SJSA1 (cell line): ENCODE measurements at places on chromosomes 7 and 10. TPM values are rescaled to one million over a fixed set of nuclear protein-coding genes. Genes with fewer than 3 reads are reported as not detected.

SEMA3C gene
- total RNA-seq: 14.9 and 28.6 TPM in 2 replicates

ANKRD22 gene
- total RNA-seq: not detected in 2 replicates

DNA sequence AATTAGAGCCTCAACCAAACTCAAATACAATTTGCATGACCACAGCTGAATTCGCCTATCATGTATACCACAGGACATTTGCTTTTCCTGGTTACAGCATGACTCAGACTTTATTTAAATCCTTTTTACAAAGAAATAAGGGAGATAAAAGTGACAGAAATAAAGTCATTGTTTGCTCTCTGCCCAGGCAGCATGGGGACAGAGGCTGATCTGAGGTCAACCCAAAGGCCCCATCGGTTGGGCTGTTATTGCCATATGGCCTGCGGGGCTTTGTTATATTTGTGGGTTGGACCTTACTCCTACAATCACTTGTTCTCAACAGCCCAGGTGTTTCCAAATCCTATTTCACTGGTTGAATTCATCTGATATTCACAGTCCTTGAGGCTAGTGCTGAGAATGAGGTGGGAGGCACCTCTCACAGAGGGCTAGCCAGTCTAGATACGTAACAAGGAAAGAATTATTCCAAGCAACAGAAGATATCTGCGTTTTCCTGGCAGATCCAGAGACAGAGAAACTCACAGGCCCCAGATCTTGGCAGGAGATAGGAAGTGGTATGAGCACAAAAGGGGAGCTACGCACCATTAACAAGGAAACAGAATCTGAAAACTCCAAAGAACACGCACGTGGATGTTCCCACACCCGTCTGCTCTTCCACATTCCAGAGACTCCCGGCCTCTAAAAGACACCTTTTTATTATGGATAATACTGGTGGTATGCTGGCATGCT, 117.3 kb downstream of the HIPK2 start:
- peaks cover 39% of the 10 kb centered on the region for H3K4me1 ChIP-seq
- no peak for DNase-seq
- H3K27me3 ChIP-seq: no peaks in the 10 kb centered on the region

DNA sequence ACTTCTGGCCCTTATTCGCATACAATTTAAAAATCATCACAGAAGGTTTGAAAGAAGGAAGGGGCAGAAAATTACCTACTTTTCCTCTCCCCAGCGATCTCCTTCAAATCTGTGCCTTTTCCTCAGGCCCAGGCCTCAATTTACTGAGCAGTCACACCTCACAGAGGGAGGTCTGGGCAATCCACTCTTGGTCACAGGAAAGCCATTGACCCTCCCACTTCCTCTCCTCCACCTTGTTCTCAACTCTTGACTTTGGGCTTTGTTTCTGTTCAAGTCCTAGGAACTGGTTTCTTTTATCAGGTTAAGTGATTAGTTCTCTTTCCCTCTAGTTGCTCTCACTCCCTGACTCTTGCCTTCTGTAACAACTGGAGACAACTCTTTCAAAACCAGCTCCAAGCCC, 37.0 kb upstream of the ATRNL1 start:
- H3K4me1 ChIP-seq: peaks cover 7% of the 10 kb centered on the region; the same call in 1 of the 2 replicates
- no peak overlapping the region for H3K27ac ChIP-seq
- H3K4me3 ChIP-seq: no peak overlapping the region
- no peaks in the 10 kb centered on the region for H3K27me3 ChIP-seq
- H3K36me3 ChIP-seq: no peaks in the 10 kb centered on the region

- no peak overlapping the region for H3K27ac ChIP-seq
- DNase-seq: no peak
- no peaks in the 10 kb centered on the region for H3K36me3 ChIP-seq
- no peak overlapping the region for H3K4me3 ChIP-seq
Observed at GRCh38 chr10:48765039-48765438, 80.4 kb downstream of the WDFY4 start.

DNA sequence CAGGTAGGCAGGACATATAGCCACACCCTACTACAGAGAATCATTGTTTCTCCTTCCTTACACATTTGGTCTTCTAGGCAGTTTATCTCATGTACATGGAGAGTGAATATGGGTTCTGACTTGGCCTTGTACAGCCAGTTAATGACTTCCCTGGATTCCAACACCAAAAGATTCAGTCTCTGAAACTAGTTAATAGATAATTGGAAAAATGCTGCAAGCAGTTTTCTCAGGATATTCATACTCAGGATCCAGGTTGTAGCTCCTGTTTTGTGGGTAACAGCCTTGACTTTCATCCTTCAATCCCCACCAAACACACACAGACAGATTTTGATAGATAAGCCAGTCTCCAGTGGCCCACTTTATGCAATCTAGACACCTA, 690.2 kb downstream of the NRG3 start:
- no peaks in the 10 kb centered on the region for H3K27me3 ChIP-seq
- H3K4me3 ChIP-seq: no peak overlapping the region
- no peak for DNase-seq
- no peaks in the 10 kb centered on the region for H3K4me1 ChIP-seq

DNA sequence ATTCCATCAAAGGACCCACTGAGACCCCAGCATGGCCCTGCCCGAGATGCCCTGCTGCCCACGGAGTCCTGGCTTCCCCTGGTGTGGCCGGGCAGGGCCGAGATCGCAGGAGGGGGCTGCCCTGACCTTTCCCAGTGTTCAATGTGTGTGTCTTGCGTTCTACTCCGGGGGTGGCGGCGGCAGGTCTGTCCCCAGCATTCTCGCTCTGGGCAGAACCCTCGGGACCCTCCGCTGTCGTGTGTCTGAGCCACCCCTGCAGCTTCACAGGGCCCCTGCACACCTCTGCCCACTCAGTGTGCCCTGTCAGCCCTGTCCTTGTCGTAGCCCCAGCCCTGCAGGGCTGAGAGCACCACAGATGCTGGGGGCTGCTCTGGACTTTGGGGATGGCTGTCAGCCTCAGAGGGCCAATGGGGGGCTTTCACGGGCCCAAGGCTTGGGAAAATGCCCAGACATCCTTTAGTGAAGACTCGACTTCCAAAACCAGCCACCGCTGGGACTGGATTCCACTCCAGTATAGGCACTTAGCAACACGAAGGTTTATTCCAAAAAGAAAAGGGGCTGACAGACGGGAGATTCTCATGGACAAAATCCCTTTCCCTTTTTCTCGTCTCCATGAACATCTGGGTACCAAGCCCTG, 30.0 kb upstream of the KNDC1 start:
- DNase-seq: no peak
- H3K36me3 ChIP-seq: no peaks in the 10 kb centered on the region
- no peak overlapping the region for H3K27ac ChIP-seq

DNA sequence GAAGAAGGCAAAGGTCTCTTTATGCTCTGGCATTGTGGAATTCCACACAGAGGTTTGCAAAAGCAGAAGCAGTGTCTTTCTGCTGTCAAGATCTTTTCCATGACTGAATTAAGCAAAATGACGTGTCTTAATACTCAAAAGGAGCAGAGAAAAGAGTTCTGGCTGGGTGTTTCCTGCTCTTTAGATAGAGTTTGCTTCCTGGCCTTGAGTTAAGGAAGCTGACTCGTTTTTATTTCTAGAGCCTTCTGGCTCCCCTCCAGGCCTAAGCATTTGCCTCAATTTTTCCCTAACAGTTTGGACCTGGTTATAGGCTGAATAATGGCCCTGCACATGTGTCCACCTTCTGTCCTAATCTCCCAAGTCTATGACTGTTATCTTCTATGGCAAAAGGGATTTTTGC, 21.6 kb downstream of the TAS2R41 start:
- no peak for DNase-seq
- H3K36me3 ChIP-seq: no peaks in the 10 kb centered on the region
- no peaks in the 10 kb centered on the region for H3K27me3 ChIP-seq
- no peak overlapping the region for H3K4me3 ChIP-seq
- H3K4me1 ChIP-seq: no peaks in the 10 kb centered on the region

DNA sequence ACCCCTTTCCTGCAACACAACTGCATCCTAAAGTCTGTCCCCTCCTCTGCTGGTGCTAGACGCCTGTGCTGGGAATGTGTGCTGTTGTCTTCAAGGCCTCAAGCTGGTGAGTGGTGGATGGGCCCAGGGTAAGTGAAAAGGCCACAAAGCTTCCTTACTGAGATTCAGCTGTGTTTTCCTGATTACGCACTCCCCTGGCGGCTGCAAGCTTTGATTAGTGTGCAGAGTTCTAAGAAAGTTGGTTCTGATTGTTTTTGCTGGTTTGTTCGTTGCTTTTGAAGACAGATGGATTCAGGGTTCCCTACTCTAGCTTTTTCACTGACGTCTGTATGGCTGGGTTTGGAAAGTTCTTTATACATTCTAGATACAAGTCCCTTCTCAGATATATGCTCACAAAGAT, 11.9 kb upstream of the FOXL3 start:
- no peak overlapping the region for H3K4me3 ChIP-seq
- no peak overlapping the region for H3K27ac ChIP-seq
- DNase-seq: no peak
